RPMI8226 (cell line): ENCODE measurements at places on chromosomes 5 and 9.

GRCh38 chr9:108205276-108205675 lies 650.5 kb downstream of the ACTL7B start:
- no peak for DNase-seq

GRCh38 chr5:35884191-35884769 lies 27.6 kb downstream of the IL7R start:
- DNase-seq: no peak

DNA sequence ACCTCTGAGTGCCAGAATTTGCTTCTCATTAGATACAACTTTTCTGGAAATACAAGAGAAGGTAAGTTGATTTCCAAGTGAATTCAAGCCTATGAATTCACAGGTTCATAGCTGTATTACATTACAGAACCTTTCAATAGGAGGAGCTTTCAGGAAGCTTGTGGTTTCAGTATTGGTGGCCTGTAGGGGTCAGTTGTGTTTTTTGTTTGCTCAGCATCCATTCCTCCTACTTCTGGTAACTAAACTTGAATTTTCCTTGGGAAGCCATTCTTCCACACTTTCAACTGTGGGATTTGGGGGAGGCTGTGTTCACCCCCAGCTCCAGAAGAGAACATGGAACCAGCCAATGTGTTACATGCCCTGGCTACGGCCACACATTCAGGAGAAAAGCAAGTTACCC lies 5.6 kb upstream of the CYSTM1 start:
- no peak for DNase-seq

DNA sequence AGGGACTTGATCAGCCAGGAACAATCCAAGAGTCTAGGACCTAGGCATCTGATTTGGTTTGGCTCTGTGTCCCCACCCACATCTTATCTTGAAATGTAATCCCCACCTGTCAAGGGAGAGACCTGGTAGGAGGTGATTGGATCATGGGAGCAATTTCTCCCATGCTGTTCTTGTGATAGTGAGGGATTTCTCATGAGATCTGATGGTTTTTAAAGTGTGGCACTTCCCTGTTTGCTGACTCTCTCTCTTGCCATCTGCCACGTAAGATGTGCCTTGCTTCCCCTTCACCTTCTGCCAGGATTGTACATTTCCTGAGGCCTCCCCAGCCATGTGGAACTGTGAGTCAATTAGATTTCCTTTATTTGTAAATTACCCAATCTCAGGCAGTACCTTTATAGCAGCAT lies 201.7 kb upstream of the ACTBL2 start:
- no peak for DNase-seq

- DNase-seq: no peak
Measured at GRCh38 chr9:83423815-83424707, 114.1 kb downstream of the FRMD3 start.

DNA sequence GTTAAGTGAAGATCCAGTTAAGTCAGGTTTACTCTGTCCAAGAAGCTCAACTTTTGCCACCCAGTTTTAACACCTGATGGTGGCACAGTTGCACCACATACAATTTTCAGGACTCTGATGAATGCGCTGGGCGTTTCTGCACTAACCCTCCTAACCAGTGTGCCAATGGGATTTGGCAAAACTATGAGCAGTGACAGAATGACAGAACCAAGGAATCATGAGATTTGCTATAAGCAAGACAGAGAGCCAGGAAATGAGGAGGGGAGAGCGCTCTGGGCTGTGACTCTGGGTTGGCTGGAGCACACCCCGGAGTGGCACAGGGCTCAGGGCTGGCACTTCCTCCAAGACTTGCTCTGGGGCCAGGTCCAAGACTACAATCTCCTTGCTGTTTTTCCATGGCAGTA lies 84.1 kb downstream of the SH3PXD2B start:
- DNase-seq: no peak

GRCh38 chr5:61827445-61827975 lies 478.5 kb upstream of the KIF2A start:
- DNase-seq: no peak

GRCh38 chr5:135339623-135340022 lies 59.4 kb downstream of the MACROH2A1 start:
- no peak for DNase-seq

DNA sequence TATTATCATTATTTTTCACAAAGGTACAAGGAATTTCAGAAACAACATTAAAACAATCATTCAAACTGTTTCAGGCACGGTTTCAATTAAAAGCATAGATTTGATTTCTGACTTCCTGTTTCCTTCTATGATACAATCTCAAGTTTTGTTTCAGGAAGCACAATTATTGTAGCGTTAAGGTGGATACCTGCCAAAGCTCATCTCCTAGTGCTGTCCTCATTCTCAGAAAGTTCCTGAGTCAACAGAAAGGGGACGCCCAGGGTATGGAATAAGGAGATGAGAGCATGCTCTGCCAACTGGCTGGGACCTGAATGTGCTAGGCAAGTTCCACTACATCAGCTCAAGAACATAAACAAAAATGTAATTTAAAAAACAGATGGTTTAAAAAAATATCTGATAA lies 2.0 kb upstream of the TRIM14 start:
- DNase-seq: peak; percentile 82

GRCh38 chr5:35282810-35283209 lies 52.5 kb upstream of the PRLR start:
- no peak for DNase-seq

DNA sequence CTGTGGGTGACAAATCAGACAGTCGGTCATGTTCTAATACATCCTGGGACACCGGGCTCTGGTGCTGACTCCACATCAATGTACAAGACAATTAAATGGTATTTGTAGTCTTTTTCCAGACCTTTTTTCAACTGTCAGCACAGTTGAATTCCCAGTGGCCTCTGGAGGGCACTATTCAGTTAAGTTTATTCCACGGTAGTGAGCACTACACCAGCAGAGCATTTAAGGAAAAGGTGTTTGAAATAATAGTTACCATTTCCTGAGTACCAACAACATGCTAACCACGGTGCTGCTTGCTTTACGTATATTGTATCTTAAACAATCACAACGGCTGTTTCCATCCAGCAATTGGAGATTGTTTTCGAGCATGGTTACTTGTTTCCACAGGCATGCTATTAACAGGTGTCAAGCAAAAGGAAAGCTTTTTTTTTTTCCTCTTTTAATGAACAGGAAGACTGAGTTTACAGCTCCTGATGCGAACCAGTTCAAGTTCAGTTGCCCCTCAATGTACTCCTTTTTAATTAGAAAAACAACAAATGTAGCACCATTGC lies 186.7 kb downstream of the PDZD2 start:
- DNase-seq: peak; percentile 48

DNA sequence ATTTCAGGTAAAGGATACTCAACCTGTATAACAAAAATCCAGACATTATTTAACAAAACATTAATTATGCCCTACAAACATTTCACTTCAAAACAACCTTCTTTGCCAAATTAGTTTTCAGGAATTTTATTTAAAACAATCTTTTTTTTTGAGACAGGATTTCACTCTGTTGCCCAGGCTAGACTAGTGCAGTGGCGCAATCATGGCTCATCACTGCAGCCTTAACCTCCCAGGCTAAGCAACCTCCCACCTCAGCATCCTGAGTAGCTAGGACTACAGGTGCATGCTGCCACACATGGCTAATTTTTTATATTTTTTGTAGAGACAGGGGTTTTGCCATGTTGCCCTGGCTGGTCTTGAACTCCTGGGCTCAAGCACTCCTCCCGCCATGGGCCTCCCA lies 3.9 kb downstream of the FNIP1 start:
- DNase-seq: no peak

- DNase-seq: no peak
Measured at GRCh38 chr9:11871852-11872251, 821.3 kb upstream of the TYRP1 start.

GRCh38 chr5:859391-859790 lies 8.6 kb upstream of the ZDHHC11 start:
- no peak for DNase-seq
